Ascending aorta (tissue), 2 donors: ENCODE measurements at places on chromosomes 4 and X.

GRCh38 chr4:137644201-137644600 lies 111.9 kb upstream of the PCDH18 start:
- no peak for DNase-seq

GRCh38 chrX:150482537-150483206 lies 85.7 kb upstream of the MTM1 start:
- no peak for DNase-seq

DNA sequence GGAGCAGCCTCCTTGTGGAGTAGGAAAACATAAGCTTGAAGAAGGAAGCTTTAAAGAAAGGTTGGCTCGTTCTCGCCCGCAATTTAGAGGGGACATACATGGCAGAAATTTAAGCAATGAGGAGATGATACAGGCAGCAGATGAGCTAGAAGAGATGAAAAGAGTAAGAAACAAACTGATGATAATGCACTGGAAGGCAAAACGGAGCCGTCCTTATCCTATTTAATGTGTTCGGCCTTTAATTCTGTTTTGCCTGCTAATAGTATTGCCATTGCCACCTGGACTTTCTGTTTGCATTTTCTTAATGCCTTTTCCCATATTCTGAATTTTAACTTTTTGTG lies 1.4 kb downstream of the TCEAL1 start:
- no peak for DNase-seq

- no peak for DNase-seq
Measured at GRCh38 chr4:186644737-186645261, 78.9 kb downstream of the FAT1 start.

- no peak for DNase-seq
Measured at GRCh38 chr4:13347517-13348125, 136.5 kb downstream of the RAB28 start.

DNA sequence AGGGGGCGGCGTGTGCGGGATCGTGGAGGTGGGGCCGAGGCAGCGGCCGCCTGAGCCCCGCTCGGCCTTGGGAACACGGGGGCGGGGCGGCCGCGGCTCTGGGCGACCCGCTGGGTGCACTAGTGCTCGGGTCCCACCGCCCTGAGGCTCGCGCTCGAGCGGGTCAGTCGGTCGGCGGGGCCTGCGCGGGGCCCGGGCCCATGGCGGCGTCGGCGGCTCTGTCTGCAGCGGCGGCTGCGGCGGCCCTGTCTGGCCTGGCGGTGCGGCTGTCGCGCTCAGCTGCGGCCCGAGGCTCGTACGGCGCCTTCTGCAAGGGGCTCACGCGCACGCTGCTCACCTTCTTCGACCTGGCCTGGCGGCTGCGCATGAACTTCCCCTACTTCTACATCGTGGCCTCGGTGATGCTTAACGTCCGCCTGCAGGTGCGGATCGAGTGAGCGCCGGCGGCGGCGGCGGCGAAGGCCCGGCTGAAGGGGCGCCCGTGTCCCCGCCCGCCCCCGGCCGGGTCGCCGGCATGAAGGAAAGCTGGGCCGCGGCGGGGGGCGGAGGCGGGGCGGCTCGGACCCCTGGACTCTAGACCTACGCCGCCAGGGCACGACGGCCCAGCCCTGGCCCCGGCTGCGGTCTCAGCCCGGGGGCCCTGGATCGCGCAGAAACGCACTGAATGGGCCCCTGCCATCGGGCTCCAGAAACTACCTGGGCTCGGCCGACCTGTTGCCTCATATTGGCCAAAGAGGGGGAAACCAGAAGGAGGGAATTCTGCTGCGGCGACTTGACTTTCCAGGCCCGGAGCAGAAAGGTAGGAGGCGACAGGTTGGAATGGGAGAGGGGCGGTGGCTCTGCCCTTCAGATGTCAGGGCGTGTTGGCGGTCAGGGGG lies at the start of gene SMIM10L2A:
Gene SMIM10L2A, plus strand, starts transcription at position 13 of the 878 bp plus-strand sequence. Its CDS starts 188 bp downstream, at position 201.
- no peak for DNase-seq

GRCh38 chr4:76544725-76545124 lies 109.7 kb downstream of the SHROOM3 start:
- DNase-seq = no peak

DNA sequence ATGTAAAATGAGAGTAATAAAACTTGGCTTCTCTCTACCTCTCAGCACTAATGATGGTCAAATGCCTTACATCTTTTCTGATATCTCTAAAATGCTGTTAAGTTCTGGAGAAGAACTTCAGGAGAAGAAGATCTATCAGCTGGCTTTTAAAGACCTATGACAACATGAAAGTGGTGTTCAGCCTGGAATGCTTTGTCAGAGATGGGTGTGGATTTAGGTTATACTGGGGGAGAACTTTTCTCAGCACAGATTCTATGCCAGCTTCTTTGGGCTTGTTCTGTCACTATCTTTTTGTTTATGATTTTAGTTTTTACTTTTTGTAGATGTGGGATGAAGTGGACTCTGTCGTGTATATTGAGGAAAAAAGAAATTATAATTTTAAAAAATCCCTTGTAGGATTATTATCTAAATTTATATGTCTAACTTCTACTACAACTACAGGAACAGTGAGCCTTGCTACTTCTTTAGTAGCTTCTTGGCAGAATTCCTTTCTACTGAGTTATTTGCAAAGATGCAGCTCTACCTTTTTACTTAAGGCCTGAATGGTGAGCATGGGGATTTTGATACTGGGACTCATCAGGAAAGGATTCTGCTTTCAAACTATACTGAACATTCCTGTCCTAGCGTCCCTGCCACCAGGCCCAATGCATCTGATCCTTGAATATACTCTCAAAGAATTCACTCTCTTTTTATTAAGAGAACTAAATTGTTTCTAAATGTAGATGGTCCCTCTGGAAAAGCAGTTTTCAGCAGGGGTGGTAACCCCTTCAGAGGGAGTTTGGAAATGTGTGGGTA lies 19.6 kb downstream of the CYP2U1 start:
- DNase-seq = no peak

- DNase-seq = no peak
Measured at GRCh38 chr4:62484357-62484756, 1284.2 kb downstream of the ADGRL3 start.

DNA sequence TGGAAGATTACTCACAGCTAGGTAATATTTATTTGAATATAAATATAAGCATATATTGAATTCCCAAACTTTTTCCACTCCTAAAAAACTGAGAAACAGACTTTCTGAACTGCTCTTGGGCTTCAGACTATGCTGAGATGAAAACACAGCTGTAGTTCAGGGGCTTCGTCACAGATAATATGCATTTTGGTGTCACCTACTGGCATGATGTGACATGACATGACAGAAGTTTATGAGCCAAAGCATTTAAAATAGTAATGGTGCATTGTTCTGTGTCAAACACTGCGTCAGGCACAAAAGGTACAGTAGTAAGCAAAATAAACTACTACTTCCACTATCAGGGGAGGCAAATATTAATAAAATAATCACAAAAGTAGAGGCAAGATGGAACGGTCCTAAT lies 171.3 kb downstream of the BTC start:
- no peak for DNase-seq
